8988T (cell line): ENCODE measurements at places on chromosomes 5 and 9.
A peak's percentile ranks its signal among the peaks of the same experiment; 100 is the strongest.

GRCh38 chr9:10005206-10005605 lies 607.6 kb downstream of the PTPRD start:
- DNase-seq = no peak

GRCh38 chr5:94522117-94522516 lies 96.3 kb downstream of the KIAA0825 start:
- no peak for DNase-seq

DNA sequence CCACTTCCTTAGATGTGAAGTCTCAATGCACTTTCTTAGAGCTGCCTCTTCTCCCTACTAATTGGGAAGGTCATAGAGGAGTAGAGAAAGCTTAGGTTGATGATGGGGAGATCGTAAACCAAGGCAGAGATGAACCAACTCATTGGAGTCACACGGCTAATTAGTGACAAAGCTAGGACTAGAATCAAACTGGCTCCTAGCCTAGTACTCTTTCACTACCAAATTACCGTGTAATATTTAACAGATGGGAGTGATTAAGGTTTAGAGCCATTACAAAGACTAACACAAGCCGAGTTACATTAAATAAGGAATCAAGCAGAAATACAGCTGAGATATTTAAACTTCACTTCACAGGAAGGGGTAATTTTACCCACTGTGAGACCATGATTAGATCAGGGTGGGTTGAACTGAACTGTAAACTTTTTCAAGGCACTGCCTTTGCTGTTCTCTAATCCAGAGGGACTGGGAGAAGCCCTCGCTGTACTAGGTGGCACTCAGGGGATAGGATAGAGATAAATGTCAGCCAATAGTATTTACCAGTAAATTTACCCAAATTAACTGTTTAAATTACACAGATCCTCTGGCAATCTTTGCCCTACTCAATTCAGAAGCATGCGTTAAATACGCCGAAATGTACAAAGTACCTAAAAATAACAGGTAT lies 166.4 kb upstream of the PIK3R1 start:
- no peak for DNase-seq

DNA sequence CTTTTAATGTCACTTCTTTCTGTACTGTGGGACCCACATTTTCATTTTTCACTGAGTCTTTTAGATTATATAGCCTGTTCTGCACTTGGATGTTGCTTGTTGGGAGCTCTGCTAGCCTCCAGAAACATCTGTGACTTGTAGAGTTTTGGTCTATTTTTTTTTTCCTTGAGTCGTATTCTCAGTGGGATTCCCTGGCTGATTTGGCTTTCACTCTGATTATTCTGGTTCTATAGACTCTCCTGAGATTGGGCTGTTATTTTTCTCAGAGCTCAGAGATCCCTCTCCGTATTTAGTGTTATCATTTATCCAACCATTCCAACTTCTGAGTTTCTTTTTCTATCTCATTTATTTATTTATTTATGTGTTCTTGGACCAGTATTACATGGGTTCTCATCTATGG lies 339.3 kb downstream of the FAM170A start:
- DNase-seq = no peak

DNA sequence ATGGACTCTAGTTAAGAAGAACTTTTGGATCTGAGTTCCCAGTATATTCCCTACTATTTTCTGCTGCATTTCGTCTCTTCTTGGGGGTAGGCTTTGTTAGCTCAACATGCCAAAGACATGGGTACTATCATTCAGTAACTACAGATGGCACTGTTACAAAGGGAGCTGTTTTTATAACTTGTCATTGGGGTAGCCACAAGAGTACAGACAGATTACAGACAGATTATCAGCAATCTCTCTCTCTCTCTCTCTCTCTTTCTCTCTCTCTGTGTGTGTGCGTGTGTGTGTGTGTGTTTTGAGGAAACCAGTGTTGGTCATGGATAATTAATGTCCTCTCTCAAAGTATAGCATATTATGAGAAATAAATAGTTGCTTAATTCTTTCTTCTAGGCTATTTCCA lies 116.1 kb downstream of the WDR70 start:
- no peak for DNase-seq

GRCh38 chr9:37984672-37985611 lies 81.0 kb upstream of the SLC25A51 start:
- DNase-seq = no peak

- no peak for DNase-seq
Measured at GRCh38 chr9:97749928-97750327, 52.8 kb upstream of the XPA start.

GRCh38 chr5:96648023-96648422 lies 14.2 kb upstream of the CAST start:
- DNase-seq = no peak

- DNase-seq = no peak
Measured at GRCh38 chr5:64876203-64876602, 107.5 kb downstream of the CWC27 start.

- no peak for DNase-seq
Measured at GRCh38 chr9:87888501-87888900, 5.8 kb downstream of the SPATA31E1 start.

DNA sequence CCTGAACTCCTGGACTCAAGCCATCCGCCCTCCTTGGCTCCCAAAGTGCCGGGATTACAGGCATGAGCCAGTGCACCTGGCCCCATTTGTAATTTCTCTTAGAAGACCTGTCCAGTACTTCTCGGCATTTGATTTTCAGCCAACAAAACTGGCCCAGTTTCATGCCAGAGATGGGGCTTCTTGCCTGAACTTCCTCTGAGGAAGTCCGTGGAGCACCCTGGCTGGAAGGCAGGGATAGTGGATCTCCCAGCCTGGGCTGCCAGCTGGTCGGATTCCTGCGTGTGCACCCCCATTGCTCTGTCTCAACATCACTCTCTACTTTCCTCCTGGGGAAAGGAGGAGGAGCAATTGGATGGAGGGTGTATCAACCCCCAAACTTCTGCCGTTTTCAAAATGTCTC lies 39.0 kb downstream of the FAM78A start:
- DNase-seq = no peak

DNA sequence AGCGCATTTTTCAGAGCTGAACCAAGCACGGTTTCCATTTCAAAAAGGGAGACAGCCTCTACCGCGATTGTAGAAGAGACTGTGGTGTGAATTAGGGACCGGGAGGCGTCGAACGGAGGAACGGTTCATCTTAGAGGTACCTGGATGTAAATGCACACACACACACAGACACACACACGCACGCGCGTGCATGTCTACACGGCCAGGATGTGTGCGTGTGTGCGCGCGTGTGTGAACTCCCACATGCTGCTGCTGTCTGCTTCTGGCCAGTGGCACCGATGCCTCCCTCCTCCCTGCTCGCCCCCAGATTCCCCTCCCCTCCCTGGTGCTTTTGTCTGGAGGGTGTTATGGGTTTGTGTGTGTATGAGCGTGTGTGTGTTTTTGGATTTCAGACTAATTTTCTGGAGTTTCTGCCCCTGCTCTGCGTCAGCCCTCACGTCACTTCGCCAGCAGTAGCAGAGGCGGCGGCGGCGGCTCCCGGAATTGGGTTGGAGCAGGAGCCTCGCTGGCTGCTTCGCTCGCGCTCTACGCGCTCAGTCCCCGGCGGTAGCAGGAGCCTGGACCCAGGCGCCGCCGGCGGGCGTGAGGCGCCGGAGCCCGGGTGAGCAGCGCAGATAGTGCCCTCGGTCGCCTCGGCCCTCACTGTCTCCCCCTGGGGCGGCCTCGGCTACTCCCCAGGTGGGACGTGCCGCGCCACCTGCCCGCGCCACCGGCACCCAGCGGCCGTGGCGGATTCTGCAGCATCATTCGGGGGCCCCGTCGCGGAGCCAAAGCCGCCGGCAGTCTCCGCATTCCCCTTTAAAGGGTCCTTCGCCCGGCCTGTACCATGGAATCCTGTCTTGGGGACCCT lies at the start of gene NTRK2:
NTRK2 (plus strand) TSS at position 442 of the 850 bp plus-strand sequence. CDS start 1,020 bp downstream, outside the sequence.
- DNase-seq = peak; percentile 20

DNA sequence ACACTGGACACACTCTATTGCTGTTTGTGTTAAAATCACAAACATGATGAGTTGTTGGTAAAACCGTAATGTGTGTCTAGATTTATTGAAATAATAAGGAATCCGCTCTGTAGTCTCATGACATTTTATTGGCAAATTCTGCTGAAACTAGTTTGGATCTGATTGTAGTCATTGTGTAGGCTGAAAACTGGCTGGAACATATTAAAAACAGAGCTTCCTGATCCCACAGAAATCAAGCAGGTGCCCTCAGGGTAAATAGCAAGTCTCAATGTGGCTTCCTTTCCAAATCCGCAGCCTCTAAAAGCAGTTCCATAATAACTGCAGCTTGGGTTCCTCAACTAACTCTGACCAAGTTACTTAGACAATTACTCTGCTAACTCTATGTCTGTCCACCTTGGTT lies 427.5 kb upstream of the KIF2A start:
- no peak for DNase-seq

GRCh38 chr5:128009403-128009802 lies 74.2 kb upstream of the SLC12A2 start:
- no peak for DNase-seq

GRCh38 chr5:143226361-143226760 lies 177.1 kb downstream of the NR3C1 start:
- no peak for DNase-seq

- no peak for DNase-seq
Measured at GRCh38 chr5:175561085-175561484, 82.7 kb downstream of the SFXN1 start.

DNA sequence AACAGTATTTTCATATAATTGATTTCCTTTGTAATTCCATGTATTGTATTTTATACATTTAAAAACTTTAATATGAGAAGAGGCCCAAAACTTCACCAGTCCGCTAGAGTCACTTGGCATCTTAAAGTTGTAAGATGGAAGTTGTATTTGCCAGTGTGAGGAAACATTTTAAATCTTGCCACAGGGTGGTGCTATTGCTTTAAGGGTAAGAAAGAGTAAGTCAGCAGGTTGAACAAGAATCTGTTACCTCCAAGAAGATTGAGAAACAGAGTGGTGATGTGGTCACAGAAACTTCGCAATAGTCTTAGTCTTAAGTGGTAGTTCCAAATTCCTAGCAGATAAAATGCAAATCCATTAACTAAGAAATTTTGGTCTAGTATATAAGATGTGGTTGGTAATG lies 39.8 kb upstream of the RANBP6 start:
- no peak for DNase-seq

GRCh38 chr9:76490249-76490990 lies 31.4 kb downstream of the GCNT1 start:
- no peak for DNase-seq

- DNase-seq = no peak
Measured at GRCh38 chr9:90038763-90039162, 434.0 kb downstream of the GADD45G start.

DNA sequence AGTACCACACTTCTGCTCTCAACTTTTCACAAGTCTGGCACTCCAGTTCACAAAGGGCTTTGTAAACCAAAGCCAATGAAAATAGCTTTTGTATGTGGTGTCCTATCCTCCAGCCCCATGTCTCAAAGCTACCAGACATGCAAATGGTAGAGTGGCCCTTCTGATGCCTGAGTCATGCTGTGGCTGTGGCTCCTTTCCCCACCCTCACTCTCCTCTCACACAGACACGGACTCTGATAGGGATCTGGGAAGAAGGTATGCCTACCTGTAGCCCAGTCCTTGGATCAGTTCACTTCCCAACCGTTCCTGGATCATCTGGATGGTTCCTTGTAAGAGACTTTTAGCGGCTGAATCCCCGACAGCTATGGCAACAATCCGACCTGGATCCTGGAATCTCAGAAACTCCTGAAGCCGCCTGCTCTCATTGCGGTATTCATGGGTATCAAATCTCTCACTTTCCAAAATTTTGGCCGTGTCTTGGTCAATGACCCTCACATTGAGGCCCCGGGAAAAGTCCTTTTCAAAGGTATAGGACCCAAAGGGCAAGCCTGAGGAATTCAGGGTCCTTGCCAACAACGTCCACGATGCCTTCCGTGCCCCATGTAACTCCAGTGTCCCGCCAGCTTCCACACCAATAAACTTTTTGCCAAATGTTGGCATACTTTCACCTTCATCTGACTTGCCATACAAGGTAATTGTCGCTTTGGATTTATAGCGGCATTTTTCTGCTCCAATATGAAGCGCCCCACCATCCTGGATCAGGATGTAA lies 23.4 kb downstream of the CEMIP2 start:
- no peak for DNase-seq

DNA sequence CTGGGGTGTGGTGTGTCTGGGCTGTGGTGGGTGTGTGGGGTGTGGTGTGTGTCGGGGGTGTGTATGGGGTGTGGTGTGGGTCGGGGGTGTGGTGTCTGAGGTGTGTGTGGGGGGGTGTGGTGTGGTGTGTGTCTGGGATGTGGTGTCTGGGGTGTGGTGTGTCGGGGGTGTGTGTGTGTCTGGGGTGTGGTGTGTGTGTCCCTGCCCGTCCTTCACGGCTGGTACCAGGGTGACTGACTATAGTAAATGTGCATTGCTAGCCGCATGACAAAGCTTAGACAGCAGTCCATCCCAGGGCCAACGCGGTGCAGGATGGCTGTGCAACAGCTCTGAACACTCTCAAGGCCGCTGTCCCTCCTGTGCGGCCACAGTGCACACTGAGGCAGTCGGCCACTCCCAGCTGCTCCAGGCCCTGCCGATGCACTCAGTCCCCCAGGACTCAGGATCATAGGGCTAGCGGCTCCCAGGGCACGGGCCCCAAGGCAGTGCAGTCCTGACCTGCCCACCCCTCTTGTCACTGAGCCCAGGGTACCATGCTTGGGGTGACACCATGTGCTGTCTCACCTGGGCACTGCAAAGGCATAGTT lies 54.0 kb downstream of the SECISBP2 start:
- DNase-seq = no peak

DNA sequence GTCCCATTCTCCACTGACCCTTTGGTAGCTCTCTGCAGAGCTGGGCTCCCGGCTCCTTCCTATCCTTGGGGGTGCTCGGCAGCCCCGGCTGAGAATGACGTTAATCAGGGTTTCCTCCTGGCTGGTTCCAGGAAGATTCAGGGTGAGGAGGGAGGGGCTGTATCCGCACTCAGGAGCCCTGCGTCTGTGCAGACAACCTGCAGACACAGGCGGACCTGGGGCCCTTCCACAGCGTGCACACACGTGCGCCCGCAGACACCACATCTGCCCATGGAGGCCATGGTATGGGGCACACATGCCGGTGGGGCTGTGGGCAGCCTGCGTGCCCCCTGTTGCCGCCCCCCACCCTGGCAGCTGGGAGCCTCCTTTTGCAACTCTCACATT lies 66.6 kb upstream of the RNU6ATAC start:
- DNase-seq = no peak

GRCh38 chr5:45410304-45410995 lies 285.7 kb downstream of the HCN1 start:
- DNase-seq = no peak

- DNase-seq = no peak
Measured at GRCh38 chr9:34374905-34375552, 1.7 kb downstream of the MYORG start.

DNA sequence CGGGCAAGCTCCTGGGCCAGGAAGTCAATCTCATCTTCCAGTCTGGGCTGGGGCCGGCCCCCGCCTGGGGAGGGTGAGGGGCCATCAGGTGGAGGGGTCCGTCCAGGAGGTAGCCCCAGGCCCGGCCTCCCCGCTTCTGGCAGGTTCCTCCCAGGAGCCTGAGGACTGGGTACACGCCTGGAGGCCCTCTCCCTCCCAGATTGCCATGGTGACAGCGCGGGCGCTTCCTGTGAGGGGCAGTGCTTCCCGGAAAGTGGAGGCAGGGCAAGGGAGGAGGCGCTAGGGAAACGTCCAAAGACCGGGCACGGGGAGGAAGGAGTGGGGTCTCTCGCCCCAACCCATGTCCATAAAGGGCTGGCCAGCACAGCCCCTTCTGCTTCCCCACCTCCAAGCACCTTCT lies 4.9 kb downstream of the NPDC1 start:
- peak; percentile 43 for DNase-seq

- DNase-seq = no peak
Measured at GRCh38 chr5:83375049-83375745, 96.3 kb upstream of the VCAN start.

GRCh38 chr9:1331546-1332038 lies 281.4 kb downstream of the DMRT2 start:
- no peak for DNase-seq

- no peak for DNase-seq
Measured at GRCh38 chr5:45508135-45508534, 188.0 kb downstream of the HCN1 start.
